ENCODE measurements at places on chromosomes 12 and 14.

DNA sequence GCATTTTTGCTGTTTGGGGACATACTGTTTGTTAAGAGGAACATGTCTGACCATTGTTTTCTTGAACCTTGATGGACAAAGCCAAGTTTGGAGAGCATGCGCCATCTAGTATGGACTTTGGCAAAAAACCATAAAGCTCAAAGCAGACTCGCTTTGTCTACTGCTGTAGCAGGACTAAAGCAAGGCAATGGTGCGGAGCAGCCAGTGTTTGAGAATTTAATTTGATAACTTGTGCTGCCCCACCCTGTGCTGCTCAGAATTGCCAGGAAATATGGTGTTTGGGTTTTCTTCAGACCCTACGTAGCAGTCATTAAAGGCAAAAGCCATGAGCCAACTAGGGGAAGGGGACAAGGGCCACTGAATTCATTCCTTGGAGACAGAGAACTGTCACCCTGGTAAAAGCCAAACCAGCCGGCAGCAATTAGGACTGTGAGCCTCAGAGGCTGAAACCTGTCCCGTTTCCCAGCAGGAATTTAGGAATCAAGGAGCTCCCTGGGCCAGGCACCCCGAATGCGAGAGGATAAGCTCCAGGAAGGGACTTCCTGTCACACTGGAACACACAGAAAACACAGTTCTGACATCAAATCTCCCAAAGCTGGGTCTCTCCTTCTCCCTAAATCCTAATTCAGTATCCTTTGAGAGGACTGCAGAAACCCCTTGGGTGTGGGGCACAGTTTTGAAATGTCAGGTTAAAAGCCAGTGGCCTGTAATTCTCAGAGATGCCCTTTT, 1.1 kb downstream of the AVIL start:
- no peak for DNase-seq

DNA sequence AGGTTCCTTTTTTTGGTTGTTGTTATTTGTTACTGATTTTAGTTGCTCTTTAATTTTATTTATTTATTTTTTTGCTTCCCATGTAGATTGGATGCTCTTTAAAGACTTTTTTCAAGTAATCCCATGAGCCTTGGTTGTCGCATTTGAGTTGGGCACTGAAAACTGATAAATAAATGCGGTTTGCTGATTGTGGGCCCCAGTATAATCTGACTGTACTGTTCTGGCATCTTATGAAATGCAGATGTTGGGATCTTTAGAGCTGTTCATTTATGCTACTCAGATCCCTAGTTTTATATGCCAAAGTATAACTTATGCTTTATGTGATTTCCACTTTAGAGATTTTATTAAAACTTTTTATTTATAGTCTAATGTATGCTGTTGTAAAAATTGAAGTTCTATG, 33.3 kb downstream of the WNK1 start:
- no peak for DNase-seq

DNA sequence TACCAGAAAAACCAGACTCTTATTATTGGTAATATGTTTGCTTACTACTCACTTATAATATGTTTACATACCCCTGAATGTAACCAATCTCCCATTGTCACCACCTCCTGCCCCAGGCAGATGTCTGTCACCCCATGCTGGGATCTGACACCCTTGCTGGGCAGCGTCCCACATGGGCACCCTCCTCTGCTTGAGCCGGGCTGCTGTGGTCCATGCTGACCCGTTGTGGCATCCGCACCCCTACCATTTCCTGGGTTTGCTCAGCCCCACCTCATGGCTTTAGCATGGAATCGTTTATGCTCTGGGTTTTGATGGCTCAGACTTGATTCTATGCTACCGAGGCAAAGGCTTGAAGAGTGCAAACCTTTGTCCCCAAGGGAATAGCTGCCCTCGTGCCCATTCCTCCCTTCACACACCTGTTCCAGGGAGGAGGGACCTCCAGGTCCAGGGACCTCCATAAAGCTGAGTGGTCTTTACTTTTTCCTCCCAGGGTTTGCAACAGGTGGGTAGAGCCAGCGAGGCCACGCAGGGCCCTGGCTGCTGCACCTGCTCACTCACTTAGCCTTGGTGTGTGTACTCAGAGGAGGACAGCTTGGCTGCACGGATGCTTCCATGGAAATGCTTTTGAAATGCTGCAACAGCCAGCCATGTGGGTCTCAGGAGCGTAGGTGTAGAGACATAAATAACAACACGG, 68.7 kb downstream of the PRMT8 start:
- DNase-seq: no peak

GRCh38 chr14:30291216-30291615, 267.7 kb upstream of the G2E3 start:
- no peak for DNase-seq

DNA sequence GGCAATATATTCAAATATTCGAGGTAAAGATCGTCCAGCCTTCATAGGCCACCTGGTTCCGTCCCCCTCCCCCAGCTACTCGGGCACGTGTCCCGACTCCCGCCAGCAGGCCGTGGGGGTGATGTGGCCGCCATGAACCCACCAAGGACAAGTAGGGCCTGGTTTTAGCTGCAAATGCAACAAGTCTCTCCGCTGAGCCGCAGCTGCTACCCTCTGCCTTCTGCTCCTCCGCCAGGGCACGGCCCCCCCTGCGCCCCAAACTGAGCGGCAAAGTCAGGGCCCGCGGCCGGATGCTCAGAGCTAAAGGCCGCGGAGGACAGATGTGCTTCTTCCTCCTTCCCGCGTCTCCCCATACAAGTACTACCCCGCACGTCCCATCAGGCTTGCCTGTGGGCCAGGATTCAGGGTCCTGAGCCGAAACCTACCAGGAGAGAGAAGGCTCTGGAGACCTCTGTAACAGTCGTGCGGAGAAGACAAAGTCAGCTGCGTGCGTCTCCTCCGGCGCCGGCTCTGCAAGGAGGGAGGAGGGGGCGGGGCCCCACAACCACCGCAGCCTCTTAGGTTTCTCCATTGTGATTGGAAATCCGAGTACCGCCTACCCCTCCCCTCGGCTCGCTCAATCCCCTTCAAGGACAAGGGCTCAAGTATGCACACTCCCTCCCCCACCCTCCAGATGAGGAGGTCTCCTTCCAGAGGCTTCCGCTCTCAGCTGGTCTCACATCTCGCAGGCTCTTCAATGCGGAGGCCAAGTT, at the start of gene LDHB:
Gene LDHB (minus strand): TSS at position 517 of the 752 bp plus-strand sequence. CDS start 3,171 bp downstream, outside the sequence.
- peak; percentile 61 for DNase-seq

DNA sequence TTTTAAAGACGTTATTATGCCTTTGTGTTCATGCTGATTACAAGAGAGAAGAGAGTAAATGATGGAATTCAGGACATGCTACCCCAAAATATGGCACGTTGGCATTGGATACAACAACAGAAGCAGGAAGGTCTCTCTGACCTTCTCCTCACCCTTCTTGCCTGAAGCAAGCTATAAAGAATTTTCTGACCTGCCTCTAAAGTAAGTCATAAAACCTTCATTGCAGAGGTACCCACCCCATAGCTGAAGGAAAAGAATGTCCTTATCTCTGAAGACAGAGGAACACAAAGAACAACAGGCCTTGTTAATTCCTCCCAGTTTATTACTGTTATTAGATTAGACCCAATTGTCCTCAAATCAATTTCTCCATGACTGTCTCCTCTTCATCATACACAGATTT, 176.2 kb downstream of the FBXL14 start:
- no peak for DNase-seq

GRCh38 chr12:13428538-13429265, 232.2 kb downstream of the EMP1 start:
- DNase-seq: no peak

DNA sequence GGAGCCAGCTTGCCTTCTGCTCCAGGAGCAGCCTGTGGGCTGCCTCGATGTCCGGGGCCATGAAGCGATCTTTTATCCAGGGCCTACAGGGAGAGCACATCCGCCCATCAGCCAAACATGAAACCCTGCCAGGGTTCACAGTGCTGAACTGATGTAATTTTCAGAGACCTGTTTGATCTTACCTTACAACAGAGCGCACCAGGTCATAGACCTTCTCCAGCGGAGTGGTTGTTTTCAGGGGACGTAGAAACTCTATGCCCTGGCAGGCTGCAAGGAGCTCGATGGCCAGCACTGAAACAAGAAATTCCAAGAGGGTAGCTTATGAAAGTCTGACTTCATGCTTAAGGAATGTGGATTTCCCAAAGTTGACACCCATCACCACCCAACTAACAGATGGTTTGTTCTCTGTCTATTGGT, 19.7 kb downstream of the HAL start:
- DNase-seq: no peak

DNA sequence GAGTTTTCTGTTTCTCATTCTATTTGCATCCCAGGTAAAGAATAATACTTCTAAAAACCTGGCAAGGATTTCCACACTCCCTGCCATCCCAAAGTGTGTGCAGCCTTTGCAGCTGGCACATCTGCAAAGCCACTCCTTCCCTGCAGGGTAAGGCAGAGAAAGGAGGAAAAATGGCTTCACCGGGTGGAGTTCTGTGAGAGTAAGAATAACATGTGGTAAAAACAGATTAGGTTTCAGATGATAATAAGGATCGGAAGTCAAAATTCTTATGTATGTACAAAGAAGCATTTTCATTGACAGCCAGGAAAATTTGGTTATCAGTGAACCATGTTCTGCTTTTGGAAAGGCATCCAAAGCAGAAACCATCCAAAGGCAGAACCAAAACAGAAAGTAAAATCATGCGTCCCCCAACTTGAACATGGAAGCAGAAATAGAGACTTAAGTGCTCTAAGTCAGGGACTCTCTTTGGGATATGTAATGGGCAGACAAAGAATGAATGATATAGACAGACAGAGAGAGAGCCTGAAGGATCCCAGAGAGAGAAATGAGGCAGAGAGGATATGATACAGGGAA, 192.6 kb upstream of the CCDC196 start:
- no peak for DNase-seq

GRCh38 chr12:15336768-15337553, 14.7 kb downstream of the PTPRO start:
- DNase-seq: no peak

GRCh38 chr12:7142056-7142644, 12.0 kb downstream of the CLSTN3 start:
- DNase-seq: no peak

DNA sequence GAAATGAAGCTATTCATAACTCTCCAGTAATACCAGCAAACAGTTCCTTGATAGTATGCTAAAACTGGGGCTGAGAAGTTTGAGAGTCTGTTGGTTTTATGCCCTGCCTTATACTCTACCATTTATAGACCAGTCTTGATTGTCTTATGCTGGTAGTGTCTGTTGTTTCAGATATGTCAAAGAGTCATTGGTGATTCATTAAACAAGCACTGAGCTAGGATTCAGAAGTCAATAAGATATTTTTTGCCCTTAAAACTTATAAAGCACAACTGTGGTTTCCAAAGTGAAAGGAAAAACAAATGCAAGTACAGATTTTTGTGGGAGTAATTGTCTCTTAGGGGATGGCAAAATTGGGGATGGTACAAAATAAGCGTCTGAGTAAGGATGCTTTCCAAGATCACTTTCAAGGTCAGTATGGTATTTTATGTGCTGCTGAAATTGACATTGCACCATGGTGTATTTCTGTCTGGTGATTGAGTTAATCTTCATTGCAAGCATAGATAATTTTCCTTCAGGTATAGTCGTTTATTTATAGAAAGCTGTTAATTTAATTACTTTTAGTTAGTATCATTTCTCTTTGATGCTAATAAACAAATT, 289.5 kb upstream of the E2F7 start:
- no peak for DNase-seq

DNA sequence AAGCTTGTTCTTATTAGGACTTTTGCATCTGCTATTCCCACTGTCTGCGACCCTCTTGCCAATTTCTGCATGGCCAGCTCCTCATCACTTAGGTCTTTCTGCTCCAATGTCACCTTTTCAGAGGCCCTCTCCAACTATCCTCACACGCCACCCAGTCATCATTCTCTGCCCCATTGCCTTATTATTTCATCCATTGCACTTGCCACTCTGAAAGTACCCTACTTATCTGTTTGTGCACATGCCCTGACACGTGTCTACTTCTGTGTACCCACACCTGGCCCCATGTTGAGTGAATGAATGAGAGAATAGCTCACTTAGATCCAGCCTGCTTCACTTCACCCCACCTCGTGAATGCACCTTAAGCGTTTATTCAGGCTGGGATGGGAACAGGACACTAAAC, 218.7 kb upstream of the TBX3 start:
- no peak for DNase-seq

DNA sequence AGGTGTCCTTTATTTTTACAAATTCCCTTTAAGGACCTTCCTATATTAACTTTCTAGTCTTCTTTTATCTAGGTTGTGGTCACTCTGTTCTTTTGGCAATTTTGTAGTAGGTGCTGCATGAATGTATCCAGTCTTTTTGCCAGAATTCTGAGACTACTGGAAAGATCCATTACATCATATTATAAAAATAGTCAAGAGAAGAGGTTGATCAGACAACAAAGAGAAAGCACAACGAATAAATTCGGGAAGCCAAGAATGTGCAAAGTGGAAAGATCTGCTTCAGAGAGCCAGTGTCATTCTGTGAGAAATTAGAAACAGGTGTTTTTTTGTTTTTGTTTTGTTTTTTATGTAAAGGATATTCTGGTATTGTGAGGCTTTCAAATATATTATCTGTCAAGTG, 15.8 kb upstream of the SLC16A7 start:
- DNase-seq: no peak

GRCh38 chr12:4855121-4855924, 54.4 kb upstream of the KCNA1 start:
- DNase-seq: peak; percentile 47

- no peak for DNase-seq
Observed at GRCh38 chr14:84926656-84927055, 603.3 kb upstream of the FLRT2 start.

DNA sequence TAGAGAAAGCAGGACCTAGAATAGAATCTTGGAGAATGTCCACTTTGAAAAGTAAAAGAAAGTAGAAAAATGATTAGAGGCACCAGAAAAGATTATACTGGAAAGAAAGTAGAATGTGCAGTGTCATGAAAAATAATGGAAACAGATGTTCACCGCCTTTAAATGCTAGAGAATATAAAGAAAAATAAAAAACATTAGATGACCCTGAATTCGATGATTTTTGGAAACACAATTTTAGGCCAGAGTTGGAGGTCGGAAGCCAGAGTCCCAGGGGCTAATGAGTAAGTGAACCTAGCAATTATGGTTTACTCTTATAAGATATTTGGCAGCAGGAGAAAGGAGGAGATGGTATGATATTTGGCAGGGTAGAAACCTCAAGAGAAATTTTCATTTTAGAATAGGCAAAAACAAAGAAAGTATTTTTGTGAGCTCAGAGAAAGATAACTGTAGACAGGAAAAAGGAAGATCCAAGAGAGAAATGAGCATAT, 37.7 kb downstream of the GYS2 start:
- no peak for DNase-seq

DNA sequence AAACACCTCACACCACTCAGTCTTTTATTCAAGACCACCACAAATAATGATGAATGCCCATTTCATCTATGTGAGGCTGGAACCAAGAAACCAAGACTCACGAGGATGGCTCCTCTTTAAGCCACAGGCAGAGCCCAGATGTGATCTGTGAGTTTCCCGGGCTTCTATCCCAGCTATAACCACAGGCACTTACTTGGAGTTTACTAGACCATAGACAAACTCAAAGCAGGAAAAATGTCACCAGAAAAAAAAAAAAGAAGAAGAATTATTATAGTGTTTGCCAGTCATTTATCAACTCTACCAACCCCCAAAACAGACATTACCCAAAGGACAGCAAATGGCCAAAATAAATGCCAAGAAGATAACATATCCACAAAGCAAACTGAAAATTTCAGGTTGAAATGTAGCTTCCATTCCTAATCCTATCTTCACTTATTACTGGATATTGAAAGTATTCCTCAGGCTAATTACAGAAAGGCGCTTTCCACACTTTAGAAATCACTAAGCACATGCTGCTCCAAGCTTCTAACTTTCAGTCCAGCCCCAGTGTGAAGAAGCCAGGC, 44.7 kb downstream of the ZFYVE1 start:
- no peak for DNase-seq

Measured in GM12892 (cell line).